ENCODE measurements at places on chromosomes 5 and 9. TPM values are rescaled to one million over a fixed set of nuclear protein-coding genes. Genes with fewer than 3 reads are reported as not detected.

AQP3 gene
- 5.6 TPM for total RNA-seq

DNA sequence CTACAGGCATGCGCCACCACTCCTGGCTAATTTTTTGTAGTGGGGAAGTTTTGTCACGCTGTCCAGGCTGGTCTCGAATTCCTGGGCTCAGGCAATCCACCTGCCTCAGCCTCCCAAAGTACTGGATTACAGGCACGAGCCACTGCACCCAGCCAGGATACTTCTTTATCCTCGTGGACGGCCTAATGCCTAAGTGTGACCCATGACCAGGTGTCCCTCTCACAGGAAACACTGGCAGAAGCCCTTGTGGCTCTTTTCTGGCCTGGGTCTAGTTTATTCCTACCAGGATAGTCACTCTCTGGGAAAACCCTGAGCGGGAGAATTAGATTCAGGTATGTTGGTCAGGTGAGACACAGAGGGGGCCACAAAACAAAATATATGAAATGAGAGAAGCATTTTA is 90.4 kb downstream of the PJA2 start:
- H3K4me1 ChIP-seq, result no peaks in the 10 kb centered on the region
- H3K36me3 ChIP-seq, result no peaks in the 10 kb centered on the region
- DNase-seq, result no peak
- no peaks in the 10 kb centered on the region for H3K27me3 ChIP-seq
- H3K27ac ChIP-seq, result no peak overlapping the region

GRCh38 chr9:100477241-100477640 is 4.3 kb downstream of the TMEFF1 start:
- H3K4me1 ChIP-seq, result peaks cover 9% of the 10 kb centered on the region
- no peaks in the 10 kb centered on the region for H3K36me3 ChIP-seq
- no peak overlapping the region for H3K27ac ChIP-seq
- H3K4me3 ChIP-seq, result no peak overlapping the region
- H3K27me3 ChIP-seq, result no peaks in the 10 kb centered on the region

GARIN3 gene
- total RNA-seq, result not detected

FAM13B gene
- total RNA-seq, result 18.5 TPM

DNA sequence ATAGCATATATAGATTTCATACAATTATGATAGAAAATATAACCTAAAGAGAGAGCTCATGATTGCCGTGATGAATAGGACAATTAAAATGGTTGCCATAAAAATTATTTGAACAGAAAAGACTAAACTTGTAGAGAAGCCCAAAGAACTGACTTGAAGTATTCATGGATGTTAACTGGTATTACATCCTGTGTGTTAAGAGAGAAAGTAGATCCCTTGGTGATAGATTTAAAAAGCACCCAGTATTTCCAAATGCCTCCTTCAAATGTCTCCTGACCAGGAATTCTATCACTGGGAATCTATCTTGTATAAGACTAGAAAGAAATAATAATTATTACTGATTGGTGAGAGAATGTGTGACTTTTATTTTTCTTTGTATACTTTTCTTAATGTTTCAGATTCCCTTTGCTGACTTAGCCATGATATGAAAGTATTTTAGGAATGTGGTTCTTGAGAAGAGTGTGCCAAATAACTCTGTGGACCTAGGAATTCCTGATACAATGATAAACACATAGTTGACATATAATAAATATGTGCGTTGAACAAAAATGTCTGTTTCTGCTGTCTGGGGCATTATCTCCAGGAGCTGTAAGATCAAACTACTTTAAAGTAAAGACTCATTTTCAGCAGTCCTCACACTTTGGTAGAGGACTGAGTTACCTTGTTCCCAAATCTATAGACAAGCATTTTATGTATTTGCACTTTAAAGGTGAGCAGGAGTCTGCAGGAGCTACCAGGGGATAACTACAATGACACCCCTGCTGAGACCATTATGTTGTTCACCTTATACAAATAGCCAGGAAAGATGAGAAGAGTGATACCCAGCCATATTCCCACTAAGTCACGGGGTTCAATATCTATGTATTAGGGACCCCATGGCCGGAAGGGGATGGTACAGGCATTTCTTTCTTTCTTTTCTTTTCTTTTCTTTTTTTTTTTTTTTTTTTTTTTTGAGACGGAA is 211.1 kb upstream of the TLE4 start:
- no peaks in the 10 kb centered on the region for H3K4me1 ChIP-seq
- no peaks in the 10 kb centered on the region for H3K27me3 ChIP-seq
- H3K27ac ChIP-seq, result no peak overlapping the region
- no peak overlapping the region for H3K4me3 ChIP-seq

C5orf52 gene
- not detected for total RNA-seq

DNA sequence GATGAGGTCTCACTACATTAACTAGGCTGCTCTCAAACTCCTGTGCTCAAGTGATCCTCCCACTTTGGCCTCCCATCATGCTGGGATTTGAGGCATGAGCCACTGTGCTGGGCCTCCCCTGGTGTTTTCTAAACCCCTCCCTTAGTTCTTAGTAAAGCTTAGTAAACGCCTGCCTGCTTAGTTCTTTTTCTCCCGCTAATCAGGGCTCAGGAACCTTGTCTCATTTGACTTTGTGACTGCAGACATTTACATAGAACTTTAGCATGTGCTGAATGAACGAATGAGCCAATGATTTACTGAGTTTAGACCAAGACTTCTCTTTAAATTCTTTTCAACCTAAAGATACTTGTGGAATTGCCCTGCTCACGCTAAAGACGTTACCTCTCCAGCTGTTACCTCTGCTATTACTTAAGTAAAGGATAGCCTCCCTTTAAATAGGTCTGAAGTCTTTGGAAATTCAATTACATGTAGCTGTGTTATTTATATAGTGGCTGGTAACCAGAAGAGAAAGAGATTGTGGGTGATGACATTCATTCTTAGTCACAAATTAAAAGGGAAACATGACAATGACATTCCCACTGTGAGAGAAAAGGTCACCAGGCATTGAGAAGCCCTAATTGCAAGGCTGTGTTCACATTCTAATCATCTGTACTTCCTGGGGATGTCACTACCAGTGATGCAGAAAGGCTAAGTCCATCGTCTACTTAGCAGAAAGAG is 18.6 kb upstream of the SUSD1 start:
- H3K27me3 ChIP-seq, result no peaks in the 10 kb centered on the region
- DNase-seq, result no peak
- H3K36me3 ChIP-seq, result no peaks in the 10 kb centered on the region
- no peak overlapping the region for H3K27ac ChIP-seq
- no peak overlapping the region for H3K4me3 ChIP-seq

- no peaks in the 10 kb centered on the region for H3K36me3 ChIP-seq
- DNase-seq, result peak; percentile 85
- peaks cover 15% of the 10 kb centered on the region for H3K4me1 ChIP-seq
Observed at GRCh38 chr5:7422316-7423106, 26.6 kb downstream of the ADCY2 start.

NEURL1B gene
- 27.3 TPM for total RNA-seq

SYK gene
- total RNA-seq, result 3.7 TPM

All from muscle of leg (tissue), 16 donors.